AG09319 (cell line): ENCODE measurements at places on chromosomes 3 and 15.

GRCh38 chr15:66503780-66504562, 684 bp downstream of the RPL4 start:
- no peak for DNase-seq

DNA sequence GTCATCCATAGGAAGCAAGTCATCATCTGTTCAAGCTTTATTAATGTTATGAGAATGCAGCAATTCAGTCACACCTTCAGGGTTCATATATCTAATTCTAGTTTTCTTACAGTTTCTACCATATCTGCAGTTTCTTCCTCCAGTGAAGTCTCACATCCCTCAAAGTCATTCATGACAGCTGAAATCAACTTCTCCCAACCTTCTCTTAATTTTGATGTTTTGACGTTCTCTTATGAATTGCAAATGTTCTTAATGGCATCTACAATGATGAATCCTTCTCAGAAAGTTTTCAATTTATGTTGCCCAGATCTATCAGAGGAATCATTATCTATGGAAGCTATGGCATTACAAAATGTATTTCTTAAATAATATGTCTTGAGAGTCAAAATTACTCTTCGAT, 210.4 kb upstream of the ZBTB20 start:
- no peak for DNase-seq

- DNase-seq = no peak
Observed at GRCh38 chr3:128617270-128617556, 33.4 kb downstream of the RPN1 start.

DNA sequence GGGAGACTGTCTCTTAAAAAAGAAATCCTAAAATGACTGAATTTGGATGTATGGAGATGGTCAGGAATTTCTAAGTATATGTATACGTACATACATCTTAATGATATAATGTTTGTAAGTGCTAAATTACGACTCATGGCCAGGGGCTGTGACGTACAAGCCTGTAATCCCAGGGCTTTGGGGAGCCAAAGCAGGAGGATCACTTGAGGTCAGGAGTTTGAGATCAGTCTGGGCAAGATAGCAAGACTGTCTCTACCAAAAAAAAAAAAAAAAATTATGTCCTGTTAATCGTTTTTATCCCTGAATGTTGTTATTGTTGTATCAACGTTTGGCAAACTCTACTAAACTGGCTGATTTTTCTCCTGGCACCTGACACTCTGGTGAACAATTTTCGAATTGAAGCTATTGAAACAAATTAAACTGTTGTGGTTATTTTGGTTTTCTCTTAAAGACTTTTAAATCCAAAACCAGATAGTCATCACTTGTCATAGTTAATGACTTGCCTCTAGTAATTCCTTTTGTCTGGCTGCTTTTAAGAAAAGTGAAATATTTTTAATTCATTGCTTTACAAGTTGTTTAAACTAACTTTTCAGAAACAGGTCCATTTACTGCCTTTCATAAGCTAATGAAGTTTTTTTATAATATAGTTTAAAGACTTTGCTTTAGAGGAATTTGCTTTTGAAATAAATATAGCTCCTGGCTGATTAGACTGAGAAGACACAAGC, 7.0 kb downstream of the MORF4L1 start:
- no peak for DNase-seq

- DNase-seq = no peak
Observed at GRCh38 chr3:71725271-71725991, at the start of gene EIF4E3. Gene EIF4E3 (minus strand): TSS chr3:71725402. CDS start chr3:71725367, 35 bp downstream.

- no peak for DNase-seq
Observed at GRCh38 chr3:44529927-44530326, 25.1 kb upstream of the ZKSCAN7 start.

- no peak for DNase-seq
Observed at GRCh38 chr3:109213321-109213720, 76.8 kb downstream of the C3orf85 start.

- no peak for DNase-seq
Observed at GRCh38 chr15:85555875-85556617, 175.6 kb downstream of the AKAP13 start.

DNA sequence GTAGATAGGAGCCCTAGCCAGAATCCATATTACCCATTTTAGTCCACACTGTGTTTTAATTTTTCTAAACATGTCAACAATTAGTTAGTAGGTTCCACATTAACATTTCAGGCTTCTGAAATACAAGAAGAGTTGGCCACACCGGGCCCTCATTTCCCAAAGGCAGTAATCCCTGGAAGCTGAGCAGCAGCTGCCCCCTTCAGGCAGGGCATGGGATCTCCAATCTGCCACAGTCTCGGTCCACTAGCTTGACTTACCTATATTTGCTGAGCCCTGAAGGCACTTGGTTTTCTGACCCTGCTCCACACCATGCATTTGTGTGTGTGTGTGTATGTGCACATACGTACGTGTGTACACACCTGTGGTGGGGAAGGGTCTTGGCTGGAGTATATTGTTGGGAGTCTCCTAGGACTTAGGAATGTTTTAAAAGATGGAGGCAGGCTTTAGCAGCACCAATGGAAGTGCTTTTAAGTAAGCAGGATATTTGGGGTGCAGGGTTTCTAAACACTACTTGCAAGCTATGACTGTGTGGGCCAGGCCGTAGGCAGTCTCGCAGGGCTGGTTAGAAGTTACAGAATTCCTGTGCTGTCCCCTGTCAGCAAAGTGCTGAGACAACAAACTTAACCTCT, 71.2 kb upstream of the SOX14 start:
- no peak for DNase-seq

DNA sequence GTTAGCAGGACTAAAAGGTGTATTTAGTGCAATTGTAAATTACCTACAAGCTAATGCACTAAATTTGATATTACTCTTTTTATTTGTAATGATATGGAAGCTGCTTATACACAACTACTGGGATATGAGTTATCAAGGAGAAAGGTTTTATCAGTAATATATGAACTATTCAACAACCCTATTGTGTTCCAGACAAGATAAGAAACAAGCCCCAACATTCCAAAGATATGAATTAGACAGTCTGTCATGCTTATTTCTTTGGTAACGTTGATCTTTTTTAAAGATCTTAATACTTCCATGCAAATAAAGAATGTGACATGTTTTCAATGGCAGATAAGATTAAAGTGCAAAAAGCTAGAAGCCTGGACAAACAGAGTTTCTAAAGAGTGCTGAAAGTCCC, 314.0 kb upstream of the THBS1 start:
- DNase-seq = no peak

DNA sequence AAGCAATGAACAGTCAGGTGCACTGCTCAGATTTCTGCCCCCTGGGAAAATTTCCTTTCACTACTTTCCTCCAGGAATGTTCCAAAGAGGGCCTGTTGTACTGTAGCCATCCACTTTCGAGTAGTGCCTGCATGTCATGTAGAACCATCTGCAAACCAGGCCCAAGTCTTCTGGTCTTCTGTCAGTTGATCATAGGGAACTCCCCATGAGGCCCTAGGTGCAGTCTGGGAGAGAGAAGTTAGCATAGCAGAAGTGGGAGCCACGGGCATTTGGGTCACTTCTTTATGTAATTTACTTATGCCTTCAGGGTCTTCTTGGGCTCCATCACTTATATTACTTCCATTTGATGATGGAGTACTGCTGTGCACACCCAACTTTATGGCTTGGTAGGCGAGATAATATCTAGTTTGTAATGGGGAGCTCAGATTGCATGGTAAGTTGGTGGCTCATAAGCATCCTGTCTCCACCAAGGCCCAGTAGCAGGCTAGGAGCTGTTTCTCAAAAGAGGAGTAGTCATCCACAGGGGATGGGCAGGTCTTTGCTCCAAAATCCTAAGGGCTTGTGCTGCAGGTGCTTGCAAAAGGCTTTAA, 151.4 kb downstream of the NFKBIZ start:
- no peak for DNase-seq

DNA sequence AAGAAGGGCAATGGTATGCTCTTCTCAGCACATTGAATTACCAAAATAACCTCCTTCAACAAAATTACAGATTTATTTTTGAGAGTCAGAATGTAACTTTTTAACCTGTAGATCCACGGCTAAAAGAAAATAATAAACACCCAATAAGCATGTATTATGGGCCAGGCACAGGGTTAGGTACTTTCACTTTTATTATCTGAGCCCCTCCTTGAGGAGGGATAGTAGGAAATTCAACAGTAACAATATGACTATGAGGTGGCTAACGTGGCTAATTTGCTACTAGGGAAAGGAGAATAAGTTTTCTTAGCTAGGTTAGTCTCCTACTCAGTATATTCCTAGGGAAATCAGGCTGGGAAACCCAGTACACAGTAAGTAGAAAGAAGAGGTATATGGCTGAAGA, 306.9 kb downstream of the GAP43 start:
- DNase-seq = no peak

DNA sequence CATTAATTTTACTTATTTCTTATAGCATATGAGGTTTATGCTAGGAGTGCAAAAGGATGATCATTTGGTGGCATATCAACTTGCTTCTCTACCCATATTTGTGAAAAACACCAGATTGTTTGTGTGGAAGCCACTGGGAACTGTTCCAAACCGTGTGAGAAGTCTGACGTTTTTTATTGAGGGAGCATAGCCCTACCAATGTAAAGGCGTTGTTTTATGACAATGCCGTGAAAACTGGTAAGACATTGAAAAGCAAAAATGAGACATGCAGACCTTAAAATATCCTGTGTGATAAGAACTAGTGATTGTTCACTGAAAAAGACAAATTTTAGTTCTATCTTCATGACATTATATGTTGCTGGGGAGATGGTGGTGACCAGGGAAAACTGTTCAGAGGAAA, 87.8 kb downstream of the CHL1 start:
- no peak for DNase-seq
